ENCODE measurements at places on chromosomes 6 and 20.
A peak's percentile ranks its signal among the peaks of the same experiment; 100 is the strongest.

- no peak for DNase-seq
Observed at GRCh38 chr6:90290811-90291420, 5.7 kb downstream of the BACH2 start.

GRCh38 chr6:111802015-111802414, 71.2 kb downstream of the FYN start:
- DNase-seq: no peak

DNA sequence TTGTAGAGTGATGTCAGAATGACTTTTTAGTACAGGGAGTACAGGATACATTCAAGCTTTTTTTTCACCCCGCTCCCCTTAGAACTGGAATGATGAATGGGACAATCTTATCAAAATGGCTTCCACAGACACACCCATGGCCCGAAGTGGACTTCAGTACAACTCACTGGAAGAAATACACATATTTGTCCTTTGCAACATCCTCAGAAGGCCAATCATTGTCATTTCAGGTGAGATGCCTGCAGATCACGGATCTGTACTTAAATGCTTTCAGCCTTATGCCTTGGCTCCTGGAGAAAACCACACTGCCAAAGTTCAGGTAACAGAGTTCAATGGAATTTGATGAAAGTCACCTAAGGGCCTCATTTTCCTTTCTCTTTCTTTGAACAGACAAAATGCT, 8.5 kb downstream of the TNFAIP3 start:
- no peak for DNase-seq

GRCh38 chr6:32189069-32189741, 797 bp downstream of the PBX2 start:
- no peak for DNase-seq

DNA sequence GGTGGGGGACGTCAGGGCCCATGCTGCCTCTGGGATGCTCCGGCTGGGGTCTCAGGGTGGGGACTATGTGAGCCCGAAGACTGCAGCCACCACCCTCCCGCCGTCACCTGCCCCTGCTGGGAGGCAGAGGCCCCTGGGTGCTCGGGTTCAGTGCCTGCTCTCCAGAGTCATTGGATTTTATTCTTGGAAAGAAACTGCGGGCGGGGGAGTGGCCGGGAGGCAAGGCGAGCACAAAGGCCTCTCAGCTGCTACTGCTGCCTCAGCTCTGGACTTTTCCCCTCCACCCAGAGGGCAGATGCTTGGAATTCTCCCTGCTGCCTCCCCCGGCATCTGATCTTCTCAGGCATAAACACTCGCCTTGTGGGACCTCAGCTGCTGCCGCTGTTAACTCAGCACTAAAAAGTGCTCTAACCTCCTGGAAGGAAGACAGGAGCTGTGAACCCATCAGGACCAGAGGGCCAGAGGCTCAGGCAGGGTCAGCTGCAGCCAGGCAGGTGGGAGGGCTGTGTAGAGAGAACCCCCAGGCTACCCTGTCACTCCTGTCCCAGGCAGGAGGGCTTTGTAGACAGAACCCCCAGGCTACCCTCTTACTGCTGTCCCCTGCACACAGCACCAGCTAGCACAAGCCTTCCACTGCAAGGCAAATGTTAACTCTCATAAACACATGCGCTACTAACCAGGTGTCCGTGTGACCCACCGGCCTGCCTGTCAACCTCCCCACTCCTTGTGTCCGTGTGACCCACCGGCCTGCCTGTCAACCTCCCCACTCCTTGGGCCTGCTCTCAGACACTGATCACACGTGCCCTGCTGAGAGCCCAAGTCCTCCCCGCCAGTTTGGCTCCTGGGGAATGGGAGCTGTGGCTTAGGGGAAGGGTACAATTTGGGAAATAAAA, 9.4 kb upstream of the FRMD1 start:
- no peak for DNase-seq

GRCh38 chr20:46407671-46407996, 1.2 kb upstream of the ELMO2 start:
- DNase-seq: no peak

DNA sequence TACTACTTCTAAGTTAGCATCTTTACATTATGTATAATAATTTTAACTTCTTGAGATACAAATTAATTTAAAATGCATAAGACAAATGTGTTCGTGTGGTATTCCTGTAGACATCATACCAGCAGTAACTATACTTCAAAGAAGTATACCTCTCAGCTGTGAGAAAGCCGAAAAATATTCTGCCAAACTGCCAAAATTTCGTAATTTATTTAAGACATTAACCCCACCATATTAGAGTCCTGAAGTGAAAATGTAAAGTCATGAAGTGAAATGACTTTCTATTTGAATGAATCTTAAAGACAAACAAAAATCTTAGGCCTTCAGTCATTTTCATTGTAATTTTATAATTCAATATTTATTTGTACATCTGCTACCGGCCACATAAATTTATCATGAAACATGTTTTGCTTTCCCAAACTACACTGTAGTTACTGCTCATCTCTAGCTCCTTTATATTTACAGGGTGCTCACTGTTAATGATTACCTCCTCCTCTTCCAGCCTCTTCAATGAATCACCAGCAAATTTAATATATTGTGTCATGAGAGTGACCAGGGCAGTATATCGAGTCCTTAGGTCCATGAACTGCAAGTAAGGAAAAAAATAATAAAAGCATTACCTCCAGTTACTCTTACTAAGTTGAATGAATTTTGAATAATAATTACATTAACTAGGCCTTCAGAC, 18.5 kb downstream of the DST start:
- no peak for DNase-seq

GRCh38 chr6:36028088-36028876, 674 bp downstream of the MAPK14 start:
- peak; percentile 52 for DNase-seq

DNA sequence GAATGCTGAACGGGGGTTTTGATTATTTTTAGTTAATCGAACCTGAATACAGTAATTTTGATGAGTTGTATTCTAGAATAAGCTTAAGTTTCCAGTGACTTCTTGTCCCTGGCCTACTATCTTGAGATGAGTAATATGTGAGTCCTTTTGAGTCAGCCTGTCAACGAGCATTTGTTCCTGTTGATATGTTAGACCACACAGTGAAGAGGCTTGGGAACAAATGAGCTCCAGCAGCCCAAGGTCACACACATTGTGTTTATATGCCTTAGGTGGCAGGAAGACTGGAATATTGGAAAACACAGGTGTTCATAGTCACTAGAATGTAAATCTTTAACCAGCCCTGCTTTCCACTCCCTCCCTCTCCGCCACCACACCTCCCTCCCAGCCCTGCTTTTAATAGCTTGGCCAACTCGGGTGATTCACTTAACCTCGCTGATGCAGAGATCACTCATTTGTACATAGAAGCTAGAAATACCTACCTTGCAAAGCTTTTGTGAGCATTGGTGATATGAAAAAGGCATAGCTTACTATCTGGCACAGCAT, 9.1 kb downstream of the SMPDL3A start:
- no peak for DNase-seq

DNA sequence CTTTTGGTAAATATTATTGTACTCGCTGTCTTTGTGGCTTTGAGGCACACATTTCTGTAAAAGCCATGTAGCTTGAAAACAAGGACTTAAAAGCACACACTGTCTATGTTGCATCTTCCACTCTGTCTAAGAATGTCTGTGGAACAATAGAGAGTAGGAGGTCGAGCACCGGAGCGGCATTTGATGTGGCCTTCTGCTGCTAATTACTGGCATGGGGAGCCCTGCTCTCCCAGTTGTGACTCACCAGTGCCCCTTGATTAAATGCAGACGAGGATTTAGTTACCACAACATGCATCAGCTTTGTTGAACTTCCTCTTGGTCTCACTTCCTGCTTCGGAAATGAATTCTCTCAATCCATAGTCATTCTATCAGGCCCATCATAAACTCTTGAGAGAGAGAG, 680.7 kb upstream of the SLC35B3 start:
- DNase-seq: no peak

GRCh38 chr20:57658447-57658832, 38.2 kb upstream of the ZBP1 start:
- DNase-seq: no peak

- DNase-seq: no peak
Observed at GRCh38 chr20:56166781-56167465, 81.6 kb upstream of the MC3R start.

DNA sequence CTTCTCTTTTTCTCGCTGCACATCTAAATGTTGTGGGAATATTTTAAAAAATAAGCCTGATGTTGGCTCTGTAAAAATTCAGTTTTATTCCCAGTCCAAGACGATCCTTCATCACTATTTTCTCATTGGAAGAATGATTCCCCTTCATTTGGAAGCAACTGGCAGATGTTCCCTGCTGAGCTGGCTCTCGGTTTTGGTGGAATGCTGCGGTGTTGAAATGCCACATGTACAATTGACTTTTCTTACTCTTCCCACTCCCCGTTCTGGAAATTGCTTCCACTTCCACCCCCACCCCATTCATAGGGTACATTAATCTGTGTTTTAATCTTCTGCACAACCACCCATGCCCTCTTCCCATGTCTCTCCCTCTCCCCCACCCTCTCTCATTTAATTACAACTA, 496.3 kb upstream of the MAP3K7 start:
- no peak for DNase-seq

DNA sequence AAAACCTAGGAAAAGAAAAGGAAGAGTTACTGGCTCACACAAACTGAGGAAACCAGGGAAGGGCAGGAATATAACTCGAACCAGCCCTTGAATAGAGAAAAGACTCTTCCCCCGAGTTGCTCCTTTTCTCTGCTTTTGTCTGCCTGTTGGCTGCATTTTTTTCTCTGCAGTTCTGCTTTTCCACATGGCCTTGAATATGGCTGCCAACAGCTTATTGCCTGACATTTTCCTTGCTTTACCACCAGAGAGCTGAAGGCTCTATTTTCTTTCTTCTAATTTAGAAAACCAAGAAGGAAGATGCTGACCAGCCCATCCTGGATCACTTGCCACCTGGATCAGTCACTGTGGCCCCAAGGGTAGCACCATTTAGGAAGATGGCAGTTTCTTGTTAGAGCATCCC, 164.8 kb upstream of the MAN1A1 start:
- no peak for DNase-seq

GRCh38 chr6:127107916-127108315, 10.6 kb upstream of the RSPO3 start:
- no peak for DNase-seq

DNA sequence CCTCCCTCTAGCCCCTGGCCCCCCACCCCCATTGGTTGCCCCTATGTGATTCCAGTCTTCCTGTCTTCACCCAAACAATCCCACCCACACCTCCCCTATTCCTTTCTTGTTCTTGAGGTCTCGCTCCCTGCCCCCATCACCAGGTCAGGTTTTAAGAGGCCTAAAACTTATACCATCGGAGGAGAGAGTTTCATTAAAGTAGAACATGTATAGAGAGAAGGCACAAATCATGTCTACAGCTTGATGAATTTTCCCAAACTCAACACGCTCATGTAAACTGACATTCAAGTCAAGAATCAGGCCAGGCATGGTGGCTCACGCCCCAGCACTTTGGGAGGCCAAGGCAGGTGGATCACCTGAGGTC, 44.5 kb downstream of the TGM2 start:
- DNase-seq: peak; percentile 4

GRCh38 chr6:29524444-29525310, 34.9 kb downstream of the UBD start:
- DNase-seq: no peak

DNA sequence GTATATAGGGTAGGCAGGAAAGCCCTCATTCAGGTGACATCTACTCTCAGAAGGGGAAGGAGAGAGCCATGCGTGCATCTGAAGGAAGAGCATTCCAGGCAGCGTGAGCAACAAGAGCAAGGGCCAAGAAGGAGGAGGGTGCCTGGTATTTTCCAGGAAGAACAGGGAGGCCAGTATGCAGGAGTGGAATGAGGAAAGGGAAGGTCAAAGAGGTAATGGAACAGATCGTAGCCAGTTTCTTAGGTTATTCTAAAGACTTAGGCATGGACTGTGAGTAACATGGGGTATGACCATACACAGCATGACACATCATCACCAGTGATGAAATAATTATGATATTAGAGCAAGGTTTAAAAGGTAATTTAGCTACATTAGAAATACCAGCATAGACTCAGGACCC, 24.1 kb downstream of the ALDH8A1 start:
- DNase-seq: no peak

DNA sequence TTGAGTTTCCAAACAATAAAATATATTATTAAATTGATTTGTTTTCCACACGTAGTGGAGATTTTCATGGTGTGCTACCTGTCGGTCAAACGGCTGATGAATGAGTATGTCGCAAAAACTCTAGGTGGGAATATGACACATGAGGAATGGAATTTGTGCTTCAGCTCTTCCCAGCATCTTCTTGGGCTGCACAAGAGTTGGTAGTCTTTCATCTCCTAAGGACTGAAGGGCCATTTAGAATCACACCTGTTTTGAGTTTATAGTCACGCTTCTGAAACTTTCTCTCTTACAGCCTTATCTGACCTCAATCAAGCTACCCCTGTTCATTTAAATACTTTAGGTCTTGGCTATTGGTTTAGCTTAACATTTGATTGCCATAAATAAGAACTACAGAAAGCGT, 157.7 kb upstream of the AKAP12 start:
- DNase-seq: no peak

DNA sequence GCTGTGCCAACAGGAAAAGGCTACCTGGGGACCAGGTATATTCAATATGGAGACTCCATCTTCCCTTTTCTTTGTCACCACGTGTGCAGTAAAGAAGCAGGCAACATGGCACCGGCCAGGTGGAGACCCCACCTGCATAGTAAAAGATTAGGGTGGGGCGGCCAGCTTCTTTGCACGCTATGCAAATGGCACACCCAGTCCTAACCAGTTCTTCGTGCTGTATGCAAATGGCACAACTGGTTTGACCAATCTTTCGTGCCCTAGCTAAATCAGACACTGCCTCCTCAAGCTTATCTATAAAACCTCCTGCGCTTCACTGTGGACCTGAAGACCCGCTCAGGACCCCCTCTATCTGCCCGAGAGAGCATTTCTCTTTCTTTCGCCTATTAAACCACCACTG, 88.8 kb upstream of the EZR start:
- no peak for DNase-seq

GRCh38 chr6:168515376-168515775, 74.4 kb downstream of the SMOC2 start:
- no peak for DNase-seq

DNA sequence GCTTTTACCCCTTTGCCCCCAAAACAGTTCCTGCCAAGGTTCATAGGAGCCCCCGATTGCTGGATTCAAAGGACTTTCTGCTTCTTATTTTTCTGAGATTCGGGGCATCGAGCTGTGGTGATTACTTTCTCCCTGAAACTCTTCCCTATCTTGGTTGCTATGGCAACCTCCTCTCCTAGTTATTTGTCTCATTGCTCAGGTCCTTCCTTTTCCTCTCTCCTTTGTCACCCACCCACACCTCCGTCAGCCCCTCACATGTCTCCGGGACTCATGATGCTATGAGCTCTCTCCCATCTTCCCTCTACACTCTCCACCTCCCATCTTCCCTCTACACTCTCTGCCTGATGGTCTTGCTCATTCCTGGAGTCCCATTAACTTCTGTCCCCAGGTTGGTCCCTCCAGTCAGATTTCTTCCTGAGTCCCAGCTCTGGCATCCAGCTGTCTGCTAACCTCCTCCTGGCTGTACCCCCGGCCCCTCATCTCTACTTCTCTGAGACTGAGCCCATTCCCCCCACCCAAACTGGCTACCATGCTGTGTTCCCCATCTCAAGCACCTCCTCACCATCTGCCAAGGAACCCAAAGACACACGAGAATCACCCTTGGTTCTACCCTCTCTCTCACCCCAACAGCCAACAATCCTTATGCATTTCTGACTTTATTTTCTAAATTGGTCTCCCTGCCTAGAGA, 30.2 kb upstream of the NNAT start:
- DNase-seq: no peak
